Hepatic stellate cell (primary cell): ENCODE measurements at places on chromosomes 6 and 20.

GRCh38 chr6:124822204-124822613, 140.0 kb upstream of the RNF217 start:
- DNase-seq: no peak

DNA sequence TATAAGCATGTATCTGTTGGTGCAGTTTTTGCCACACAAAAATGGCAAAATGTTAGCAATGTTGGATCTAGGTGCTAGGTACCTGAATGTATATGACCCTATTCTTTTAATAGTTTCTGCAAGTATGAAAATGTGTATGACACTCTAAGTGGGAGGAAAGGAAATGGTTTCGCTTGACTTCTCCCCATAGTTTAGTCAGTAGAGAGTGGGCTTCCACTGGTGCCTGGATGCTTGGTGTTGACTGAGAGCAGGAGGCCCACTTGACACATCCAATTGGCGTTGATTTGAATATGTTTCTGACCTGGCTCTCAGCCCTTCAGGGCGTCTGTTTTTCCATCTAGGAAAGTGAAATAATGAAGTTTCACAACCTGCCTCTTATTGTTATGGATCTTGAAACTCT, 41.8 kb upstream of the GABRR1 start:
- DNase-seq: no peak

DNA sequence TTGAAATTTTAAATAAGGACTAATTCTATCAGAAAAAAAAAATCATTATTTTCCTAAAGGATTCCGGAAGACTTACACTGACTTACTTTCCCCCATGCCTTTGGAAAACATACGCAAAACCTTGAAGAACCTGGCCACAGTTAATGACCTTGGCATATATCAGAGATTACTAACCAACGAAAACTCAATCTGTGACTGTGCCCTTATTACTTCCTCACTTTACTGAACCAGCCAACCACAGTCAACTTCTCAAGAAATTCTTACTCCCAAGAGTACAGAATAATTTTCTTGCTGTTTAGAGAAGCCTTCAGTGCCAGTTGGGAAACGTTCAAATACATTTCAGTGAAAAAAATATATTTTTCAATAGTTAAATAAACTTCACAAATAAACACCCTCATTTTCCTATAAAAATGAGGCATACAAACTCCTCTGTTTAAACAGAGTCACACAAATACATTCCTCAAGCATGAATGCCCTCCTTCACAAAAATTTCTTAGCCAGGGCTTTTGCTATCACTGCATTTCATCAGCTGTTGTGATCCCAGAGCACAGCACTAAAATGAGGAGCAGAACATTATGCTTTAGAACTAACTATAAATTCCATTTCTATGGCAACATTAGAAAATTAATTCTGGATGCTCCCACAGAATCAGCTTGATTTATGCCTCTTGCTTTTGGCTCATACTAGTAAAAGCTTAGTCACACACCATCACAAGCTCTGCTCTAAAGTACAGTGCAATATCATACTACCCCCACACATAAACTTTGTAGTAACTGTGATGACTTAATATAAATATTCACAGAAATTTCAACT, 117.6 kb downstream of the DST start:
- peak; percentile 33 for DNase-seq

- no peak for DNase-seq
These were observed 1.2 kb upstream of the MCM9 start for GRCh38 chr6:118935978-118936703.

- DNase-seq: no peak
These were observed 99.9 kb downstream of the BANF2 start for GRCh38 chr20:17799575-17800227.
